Activated CD8-positive, alpha-beta memory T cell treated with anti-CD3 and anti-CD28 coated beads for 36 hours (primary cell): ENCODE measurements at places on chromosomes 13 and 19. TPM values are rescaled to one million over a fixed set of nuclear protein-coding genes. Genes with fewer than 3 reads are reported as not detected.

The ATP8B3 gene
- 1.7 TPM for total RNA-seq

The IRGQ gene
- total RNA-seq, result 28.1 TPM

The POSTN gene
- total RNA-seq, result not detected

The SLC1A6 gene
- not detected for total RNA-seq

The ZNF416 gene
- 3.4 TPM for total RNA-seq

The PABPC3 gene
- 0.57 TPM for total RNA-seq

The DLL3 gene
- 1.6 TPM for total RNA-seq

The CBY2 gene
- not detected for total RNA-seq
